Activated T-helper 2 cell treated with anti-CD3 and anti-CD28 coated beads, Interferon-gamma antibody, Interleukin-2, Interleukin-4, amounts not matched to agents 10 μg/mL and 5 μg/mL and 100 μg/mL, durations not matched to agents 14 hours and 24 hours and 36 hours (primary cell): ENCODE measurements at places on chromosomes 6 and 20.

GRCh38 chr6:157761331-157761921 lies 61.6 kb upstream of the SNX9 start:
- H3K4me3 ChIP-seq = peak overlapping the region; percentile 53
- peak; percentile 51 for DNase-seq
- peaks cover 22% of the 10 kb centered on the region for H3K27me3 ChIP-seq
- H3K4me1 ChIP-seq = peaks cover 76% of the 10 kb centered on the region

- no peaks in the 10 kb centered on the region for H3K36me3 ChIP-seq
- no peaks in the 10 kb centered on the region for H3K27me3 ChIP-seq
- H3K27ac ChIP-seq = no peak overlapping the region
- H3K4me3 ChIP-seq = no peak overlapping the region
- no peak for DNase-seq
- H3K4me1 ChIP-seq = no peaks in the 10 kb centered on the region
These were observed 878.7 kb upstream of the MAN1A1 start for GRCh38 chr6:120228297-120228696.

GRCh38 chr6:12132351-12133222 lies 120.5 kb downstream of the HIVEP1 start:
- DNase-seq = no peak
- peaks cover 58% of the 10 kb centered on the region for H3K36me3 ChIP-seq
- no peak overlapping the region for H3K4me3 ChIP-seq
- no peak overlapping the region for H3K27ac ChIP-seq

- H3K27ac ChIP-seq = no peak overlapping the region
- H3K27me3 ChIP-seq = no peaks in the 10 kb centered on the region
- no peak for DNase-seq
- H3K36me3 ChIP-seq = no peaks in the 10 kb centered on the region
- H3K4me3 ChIP-seq = no peak overlapping the region
These were observed 22.1 kb downstream of the PTPRT start for GRCh38 chr20:43167615-43168014.

- no peak overlapping the region for H3K4me3 ChIP-seq
- DNase-seq = no peak
- no peaks in the 10 kb centered on the region for H3K36me3 ChIP-seq
- peaks cover 12% of the 10 kb centered on the region for H3K4me1 ChIP-seq
- H3K27me3 ChIP-seq = peaks cover 9% of the 10 kb centered on the region
- H3K27ac ChIP-seq = no peak overlapping the region
These were observed 236.3 kb downstream of the PTPRK start for GRCh38 chr6:128284128-128284527.

- no peaks in the 10 kb centered on the region for H3K36me3 ChIP-seq
- DNase-seq = no peak
- no peak overlapping the region for H3K4me3 ChIP-seq
- H3K27ac ChIP-seq = no peak overlapping the region
These were observed 263.5 kb downstream of the TFAP2A start for GRCh38 chr6:10151144-10151915.

- H3K4me3 ChIP-seq = peak overlapping the region; percentile 81
- DNase-seq = peak; percentile 62
- H3K27ac ChIP-seq = peak overlapping the region; percentile 97
- H3K4me1 ChIP-seq = peaks cover 48% of the 10 kb centered on the region
These were observed 649.1 kb upstream of the GJE1 start for GRCh38 chr6:141483598-141484061.

DNA sequence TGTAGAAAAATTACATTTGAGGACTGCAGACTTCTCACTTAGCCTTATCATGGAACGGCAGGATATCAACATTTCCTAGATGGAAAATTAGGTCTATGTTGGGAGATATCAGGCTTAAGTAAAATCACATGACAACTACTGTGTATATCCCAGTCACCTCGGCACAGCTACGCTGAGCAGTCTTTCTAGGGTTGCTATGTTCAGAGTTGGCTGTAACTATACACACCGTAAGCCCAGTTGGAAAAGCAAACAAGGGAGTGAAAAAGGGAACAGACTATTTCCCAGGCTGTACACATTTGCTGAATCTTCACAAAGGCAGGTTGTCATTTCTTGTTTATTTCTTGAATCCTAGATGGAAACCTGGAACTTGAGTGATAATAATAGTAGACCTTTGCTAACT lies 80.7 kb upstream of the PTPRK start:
- H3K27me3 ChIP-seq = peaks cover 2% of the 10 kb centered on the region
- H3K36me3 ChIP-seq = no peaks in the 10 kb centered on the region
- H3K27ac ChIP-seq = no peak overlapping the region
- peaks cover 24% of the 10 kb centered on the region for H3K4me1 ChIP-seq

- peak overlapping the region; percentile 79 for H3K4me3 ChIP-seq
- H3K27me3 ChIP-seq = peaks cover 42% of the 10 kb centered on the region
- peaks cover 17% of the 10 kb centered on the region for H3K4me1 ChIP-seq
- no peak overlapping the region for H3K27ac ChIP-seq
- H3K36me3 ChIP-seq = no peaks in the 10 kb centered on the region
These were observed 1.2 kb downstream of the CPXM1 start for GRCh38 chr20:2799271-2799670.

GRCh38 chr20:5463007-5463686 lies 146.4 kb upstream of the PROKR2 start:
- H3K4me3 ChIP-seq = no peak overlapping the region
- no peaks in the 10 kb centered on the region for H3K4me1 ChIP-seq
- H3K27me3 ChIP-seq = peaks cover 11% of the 10 kb centered on the region
- no peak for DNase-seq
- no peak overlapping the region for H3K27ac ChIP-seq
